Activated naive CD4-positive, alpha-beta T cell treated with Interleukin-2 at 50 U/mL for 16 hours (primary cell): ENCODE measurements at places on chromosomes 11 and 22.

DNA sequence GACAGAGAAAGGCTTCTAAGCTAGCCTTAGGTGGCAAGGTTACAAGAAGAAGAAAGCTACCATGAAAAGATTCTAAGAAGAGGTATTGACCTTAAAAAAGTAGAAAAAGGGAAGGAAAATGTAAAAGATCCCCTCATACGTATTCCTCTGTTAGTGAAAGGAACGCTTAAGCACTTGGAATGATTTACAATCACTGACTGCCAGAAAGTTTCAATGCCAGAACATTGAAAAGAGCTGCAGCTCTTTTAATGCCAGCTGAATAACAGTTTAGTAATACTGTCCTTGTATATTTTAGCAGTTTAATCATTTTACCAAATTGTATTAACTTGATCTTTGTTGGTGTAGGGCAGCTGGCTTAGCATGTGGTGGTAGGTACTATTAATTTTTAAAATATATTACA is 650.7 kb downstream of the FAM181B start:
- DNase-seq, result no peak

- DNase-seq, result no peak
Measured at GRCh38 chr11:14914536-14914935, 22.5 kb upstream of the CYP2R1 start.

DNA sequence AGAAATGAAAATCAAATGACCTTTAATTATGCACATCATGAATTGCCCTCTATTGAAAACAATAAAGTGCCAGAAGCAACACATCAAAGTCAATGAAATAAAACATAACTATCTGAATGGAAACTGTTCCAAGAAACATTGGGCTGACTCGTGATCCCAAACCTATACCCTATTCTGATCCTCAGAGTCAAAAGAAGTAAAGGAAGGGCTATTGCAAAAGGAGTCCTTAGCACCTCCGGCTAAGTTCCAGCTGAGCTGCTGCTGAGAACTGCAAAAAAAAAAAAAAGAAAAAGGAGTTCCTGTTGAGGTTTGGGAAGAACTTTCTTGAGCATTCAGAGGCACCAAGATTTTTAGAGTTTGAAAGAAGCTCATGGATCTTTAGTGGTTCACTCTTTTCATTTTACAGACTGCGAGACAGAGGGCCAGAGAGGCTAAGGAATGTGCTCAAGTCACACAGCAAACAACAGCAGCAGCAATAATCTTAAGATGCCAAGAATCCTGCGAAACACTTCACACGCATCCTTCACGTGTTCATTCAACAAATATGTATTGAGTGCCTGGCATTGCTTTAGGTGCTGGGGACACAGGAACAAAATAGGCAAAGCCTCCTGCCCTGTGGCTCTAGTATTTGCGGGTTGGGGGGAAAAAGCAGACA is 841 bp upstream of the TMPRSS13 start:
- no peak for DNase-seq

GRCh38 chr11:46305295-46305694 is 27.8 kb downstream of the CREB3L1 start:
- DNase-seq, result no peak

DNA sequence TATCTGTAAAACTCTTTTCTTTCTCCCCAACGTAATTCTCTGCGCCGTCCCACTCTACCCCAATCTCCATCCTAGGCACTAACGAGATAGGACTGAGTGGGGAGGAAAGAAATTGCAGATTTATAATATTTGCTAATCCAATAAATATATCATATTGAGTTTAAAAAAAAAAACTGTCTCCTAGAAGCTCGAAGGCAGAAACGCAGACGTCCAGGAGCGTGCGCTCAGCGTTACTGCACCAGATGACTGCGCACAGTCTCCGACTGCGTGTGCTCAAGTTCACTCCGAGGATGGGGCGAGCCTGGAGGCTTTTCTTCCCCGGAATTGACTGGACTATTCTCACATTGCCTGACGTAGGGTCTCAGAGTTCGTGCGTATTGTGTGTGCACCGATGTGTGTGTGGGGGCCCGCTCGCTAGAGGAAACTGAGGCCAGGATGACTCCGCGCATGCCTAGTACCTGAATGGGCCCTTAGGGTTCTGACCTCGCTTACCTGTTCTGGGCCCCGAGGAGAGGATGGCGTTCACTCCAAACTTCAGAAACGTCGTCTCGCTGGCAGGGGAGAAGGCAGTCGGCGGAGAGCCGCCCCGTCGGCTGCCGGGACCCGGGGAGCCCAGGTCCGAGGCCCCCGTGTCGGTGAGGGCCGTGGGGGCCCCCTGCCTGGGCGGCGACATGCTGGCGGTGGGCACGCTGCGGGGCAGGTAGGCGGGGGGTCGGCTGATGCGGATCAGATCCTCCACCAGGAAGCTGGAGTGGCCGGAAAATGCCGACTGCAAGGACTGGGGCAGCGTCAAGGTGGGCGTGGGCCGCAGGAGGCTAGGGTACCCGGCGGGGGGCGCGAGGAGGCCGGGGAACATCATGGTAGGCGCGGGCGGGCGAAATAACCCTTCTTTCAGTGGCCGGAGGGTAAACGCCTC is 551 bp downstream of the DBX1 start:
- DNase-seq, result no peak

DNA sequence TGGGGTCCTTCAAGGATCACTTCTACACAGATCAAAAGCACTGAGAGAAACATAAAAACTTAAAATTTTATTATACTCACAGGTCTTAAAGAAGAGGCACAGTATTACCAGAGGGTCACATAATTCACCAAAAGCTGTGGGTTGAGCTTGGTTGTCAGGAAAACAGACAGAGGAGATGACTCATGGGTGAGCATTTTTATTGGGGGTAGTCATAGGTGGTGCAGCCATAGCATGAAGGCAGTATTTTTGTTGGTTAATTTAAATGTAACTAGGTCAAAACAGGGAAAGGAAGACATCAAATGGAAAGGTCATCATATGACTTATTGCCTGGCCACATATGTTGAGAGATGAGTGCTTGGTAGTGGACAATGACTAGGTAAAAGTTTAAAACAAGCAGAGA is 24.2 kb downstream of the OR5B17 start:
- DNase-seq, result no peak

DNA sequence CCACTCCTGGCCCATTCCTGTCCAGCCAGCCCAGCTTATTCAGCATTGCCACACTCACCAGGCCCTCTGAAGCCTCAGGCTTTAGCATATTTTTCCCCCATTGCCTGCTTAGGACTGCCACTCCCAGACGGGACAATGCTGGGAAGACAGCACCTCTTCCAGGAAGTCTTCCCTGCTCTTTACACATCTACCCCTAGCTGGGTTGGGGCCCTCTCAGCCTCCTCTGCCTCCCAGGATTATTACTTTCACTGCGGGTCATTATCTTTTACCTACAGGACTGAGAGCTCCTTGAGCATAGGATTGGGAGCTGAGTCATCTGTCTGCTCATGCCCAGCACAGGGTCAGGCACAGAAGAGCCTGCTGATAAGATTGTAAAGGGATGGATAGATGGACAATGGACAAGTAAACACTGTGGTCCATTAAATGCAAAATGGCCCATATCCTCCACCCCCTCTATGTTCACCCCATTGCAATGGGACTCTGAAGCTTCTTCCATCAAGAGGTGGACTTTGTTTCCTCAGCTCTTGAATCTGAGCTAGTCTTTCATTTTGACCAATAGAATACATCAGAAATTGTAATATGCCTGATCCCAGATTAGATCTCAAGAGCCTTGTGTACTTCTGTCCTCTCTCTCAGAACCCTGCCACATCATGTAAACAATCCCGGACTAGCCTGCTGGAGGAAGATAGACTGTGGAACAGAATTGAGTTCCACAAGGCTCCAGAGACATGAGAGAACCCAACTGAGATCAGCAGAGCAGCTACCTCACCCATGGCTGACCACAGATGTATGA is 32.0 kb upstream of the LRRC32 start:
- DNase-seq, result no peak

- DNase-seq, result no peak
Measured at GRCh38 chr11:61448552-61448927, 18.6 kb downstream of the SDHAF2 start.

- DNase-seq, result peak; percentile 64
Measured at GRCh38 chr11:65551572-65552387, 6.4 kb downstream of the LTBP3 start.

DNA sequence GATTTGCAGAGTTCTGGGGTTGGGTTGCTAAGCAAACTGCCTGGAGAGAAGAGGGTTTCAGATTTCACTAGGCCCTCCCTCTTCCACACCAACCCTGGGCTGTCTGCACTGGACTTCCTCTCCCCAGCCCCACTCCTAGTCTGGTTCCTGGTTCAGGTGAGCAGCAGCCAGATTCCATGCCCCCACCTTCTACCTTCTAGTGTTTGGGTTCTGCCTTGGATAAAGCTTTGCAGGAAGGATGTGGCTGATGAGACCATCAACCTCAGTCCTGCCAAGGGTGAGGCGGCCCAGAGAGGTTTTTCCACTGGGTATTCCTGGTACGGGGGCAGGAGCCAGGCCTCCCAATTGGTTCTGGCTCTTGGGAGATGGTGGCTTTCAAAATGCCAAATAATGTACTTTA is 68.3 kb downstream of the BCR start:
- DNase-seq, result no peak

DNA sequence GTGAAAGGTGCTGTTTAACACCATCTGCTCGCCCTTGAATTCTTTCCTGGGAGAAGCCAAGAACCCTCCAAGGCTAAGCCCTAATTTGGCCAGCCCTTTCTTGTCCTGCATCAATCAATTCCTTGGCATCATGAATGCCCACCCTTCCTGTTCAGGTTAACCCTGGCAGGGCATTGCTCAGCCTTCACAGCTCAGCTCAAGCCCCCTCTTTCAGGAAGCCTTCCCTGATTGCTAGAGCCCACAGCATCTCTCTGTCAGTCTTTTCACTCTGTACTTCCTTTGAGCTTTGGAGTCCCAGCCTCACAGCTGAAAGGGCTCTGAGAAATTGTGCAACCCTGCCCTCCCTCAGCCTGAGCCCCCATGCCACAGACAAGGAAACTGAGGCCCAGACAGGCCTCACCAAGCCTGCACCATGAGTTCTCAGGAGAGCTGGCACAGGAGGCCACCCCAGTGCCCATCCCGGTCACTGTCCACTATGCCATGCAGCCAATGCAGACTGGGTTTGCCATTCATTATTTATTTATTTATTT is 16.9 kb downstream of the RPL3 start:
- DNase-seq, result no peak

DNA sequence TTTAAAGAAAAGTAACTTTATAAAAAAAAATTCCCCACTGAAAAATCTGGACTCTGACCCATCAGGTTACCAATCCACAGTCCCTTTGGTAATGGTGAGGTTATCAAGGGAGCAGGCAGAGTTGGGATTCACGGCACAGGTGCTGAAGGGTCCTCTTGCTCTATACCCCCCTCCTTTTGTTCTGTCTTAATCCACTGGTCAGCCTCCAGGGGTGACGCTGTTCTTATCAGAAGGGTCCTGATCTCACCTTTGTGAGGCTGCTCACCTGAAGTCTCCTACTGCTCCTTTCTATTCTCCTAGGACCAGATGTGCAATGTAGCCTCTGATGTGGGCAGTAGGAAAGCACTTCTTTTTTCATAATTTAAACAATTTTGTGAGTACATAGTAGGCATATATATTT is 80.6 kb upstream of the E2F8 start:
- no peak for DNase-seq

- DNase-seq, result no peak
Measured at GRCh38 chr11:16987205-16987568, 27.0 kb downstream of the PLEKHA7 start.

DNA sequence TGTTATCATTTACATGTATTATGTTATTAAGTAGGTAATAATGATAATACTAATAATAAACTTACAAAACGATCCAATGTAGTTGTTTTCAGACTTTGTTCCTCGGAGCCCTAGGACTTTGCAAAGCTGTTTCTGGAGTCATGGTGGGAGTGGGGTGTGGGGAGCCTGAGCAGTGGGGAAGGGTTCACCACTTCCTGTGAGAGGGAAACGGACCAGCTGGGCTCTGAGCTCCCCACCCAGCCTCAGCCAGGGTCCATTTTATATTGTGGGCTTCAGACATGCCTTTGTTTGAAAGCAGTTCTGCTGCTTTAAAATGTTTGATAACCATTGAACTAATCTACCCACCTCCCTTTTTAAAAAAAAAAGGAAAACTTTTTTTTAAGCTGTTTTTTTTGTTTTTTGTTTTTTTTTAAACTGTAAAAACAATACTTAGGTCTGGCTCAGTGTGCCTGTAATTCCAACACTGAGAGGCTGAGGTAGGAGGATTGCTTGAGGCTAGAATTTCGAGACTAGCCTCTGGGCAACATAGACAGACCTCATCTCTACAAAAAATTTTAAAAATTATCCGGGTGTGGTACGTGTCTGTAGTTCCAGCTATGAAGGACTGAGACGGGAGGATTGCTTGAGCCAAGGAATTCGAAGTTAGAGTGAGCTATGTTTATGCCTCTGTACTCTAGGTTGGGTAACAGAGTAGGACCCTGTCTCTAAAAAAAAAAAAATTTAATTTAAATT is 7.0 kb downstream of the SERPING1 start:
- no peak for DNase-seq

GRCh38 chr11:131491503-131491902 is 121.1 kb downstream of the NTM start:
- no peak for DNase-seq

DNA sequence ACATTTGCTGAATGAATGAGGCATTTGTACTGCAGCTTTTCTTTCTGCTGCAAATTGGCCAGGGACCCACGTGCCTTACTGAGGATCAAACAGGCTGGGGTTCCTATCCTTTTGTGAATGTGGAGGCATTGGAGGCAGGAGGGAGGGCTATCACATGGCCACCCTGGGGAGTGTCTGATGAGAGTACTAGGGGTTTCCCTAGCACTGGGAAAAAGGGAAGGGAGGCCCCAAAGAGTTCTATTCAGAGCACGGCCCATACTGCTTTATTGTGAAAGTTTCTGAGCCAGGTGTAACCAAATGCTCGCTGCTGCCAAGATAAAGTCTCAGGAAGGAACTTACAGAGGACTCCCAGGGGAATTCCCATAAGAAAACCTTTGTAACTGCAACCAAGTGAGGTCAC is 78.4 kb upstream of the ANO1 start:
- DNase-seq, result no peak

DNA sequence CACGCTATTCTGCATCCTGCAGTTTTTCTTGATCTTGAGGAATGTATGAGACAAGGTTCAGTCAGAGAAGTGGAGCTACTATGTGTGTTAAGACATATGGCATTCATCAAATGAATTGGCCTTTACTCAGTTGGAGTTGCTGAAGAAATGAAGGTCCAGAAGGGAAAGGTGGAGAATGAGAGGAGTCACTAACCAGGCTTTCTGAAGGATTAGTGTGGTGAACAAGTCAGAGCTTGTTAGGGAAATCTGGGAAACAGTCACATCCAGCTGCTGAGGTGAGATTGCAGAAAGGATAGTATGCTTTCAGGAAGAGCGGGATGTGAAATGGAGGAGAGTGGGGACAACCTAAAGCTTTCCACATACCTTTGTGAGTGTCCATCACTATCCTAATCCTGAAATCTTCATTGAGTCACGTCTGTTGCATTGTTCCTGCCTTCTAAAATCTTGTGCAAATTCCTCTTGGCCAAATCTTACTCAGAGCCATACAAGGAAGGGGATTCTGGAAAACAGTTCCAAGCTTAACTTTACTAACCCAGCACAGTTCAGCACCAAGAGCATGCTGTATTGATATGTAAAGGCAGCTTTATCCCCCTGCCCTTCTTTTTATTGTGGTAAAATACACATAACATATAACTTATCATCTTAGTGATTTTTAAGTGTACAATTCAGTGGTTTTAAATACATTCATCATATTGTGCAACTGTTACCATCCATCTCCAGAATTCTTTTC is 11.4 kb upstream of the PITPNB start:
- no peak for DNase-seq
